ENCODE measurements at places on chromosomes 4 and X.

DNA sequence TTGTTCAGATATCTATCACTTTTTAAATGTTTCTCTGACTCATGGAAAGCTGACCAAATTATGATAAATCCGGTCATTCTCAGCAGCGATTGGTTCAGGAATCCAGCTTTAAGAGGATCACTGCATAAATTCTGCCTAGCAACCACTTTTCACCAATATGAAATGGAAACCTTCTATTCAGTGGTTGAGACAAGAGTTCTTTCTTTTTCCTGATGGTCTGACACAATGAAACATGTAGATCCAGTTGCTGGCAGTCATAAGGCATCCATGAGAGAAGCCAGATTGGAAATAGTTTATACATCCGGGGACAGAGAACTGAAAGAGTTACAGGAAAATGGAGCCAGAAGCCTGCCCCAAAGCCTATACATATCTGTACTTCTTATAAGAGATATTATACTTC lies 27.2 kb downstream of the MAB21L2 start:
- no peak for DNase-seq

DNA sequence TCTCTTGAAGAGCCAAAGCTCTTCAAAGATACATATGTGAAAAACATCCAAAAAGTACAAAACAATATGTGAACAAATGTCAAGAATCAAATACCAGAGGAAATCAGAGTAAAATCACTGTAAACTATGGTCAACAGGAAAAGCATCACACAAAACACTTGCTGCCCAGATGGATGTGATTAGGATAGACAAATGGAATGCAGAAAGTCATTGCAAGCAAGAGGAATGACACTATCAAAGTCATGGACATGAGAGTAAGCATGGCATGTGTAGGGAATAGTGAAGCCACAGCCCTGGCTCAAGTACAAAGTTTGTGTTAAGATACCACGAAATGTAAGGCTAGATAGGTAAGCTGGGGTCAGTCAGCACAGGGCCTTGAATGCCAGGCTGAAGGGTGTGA lies 37.7 kb downstream of the CLDN2 start:
- DNase-seq: no peak

GRCh38 chr4:146165840-146166239 lies 9.7 kb upstream of the LSM6 start:
- DNase-seq: no peak

GRCh38 chr4:180615746-180616145 lies 1627.5 kb upstream of the TENM3 start:
- no peak for DNase-seq

DNA sequence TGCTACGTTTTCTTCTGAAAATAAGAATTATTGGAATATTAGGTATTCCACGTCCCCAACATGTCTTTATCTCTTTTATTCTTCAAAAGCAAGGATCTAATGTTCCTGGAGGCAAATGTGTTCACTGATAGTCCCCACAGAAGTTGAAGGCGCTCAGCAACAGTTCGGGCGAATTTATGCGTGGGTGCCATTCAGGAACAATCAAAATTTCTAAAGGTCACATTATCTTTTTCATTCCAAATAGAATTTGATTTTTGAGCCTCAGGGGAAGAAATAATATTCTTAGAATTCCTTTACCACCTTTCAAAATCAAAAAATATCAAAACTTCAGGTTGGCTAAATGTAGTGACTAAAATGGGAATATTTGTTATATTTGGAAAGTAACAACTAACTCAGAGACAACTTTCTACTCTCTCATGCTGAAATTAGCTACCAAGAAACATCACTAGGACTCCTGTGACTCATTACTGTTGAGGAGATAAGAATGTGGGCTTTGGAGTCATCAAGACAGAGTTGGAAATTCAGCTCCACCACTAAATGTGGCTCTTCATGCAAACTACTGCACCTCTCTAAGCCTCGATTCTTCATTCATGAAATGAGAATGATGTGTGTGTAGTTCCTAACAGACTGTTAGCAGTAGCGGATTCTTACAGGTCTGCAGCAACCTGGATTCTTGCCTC lies 72.3 kb upstream of the KIT start:
- DNase-seq: no peak

DNA sequence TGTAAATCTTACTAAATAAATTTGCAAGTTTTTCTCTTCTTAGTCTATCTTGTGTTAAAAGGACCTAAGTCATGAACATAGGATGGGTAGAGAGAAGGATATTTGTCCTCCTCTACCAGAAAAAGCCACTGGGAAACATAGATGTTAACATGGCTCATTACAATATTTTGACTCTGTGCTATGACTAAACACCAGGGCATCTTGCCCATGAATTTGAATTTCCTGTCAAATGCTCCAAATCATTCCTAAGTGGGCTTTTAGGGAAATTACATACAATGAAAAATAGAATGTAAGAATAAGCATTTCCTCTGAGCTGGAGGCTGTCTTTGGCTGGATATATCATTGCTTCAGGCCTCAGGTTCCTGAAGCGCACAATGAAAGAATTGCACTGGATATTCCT lies 39.1 kb downstream of the ANOS1 start:
- DNase-seq: no peak

DNA sequence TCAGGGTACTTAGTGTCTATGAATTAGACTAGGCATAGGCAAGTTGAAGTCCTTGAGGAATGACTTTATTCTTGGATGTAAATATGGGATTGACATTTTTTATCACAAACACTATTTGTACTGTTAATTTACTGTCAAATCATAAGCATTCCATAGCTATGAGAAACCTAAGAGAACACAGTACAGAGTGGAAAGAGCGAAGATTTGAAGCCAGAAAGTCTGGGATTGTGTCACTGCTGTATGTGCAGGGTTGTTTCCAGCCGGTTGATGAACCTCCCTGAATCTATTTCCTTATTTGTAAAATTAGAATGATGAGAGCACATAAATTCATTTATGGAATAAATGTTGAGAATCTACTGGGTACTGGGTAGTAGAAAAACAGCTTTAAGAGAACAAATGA lies 14.4 kb upstream of the KLHL5 start:
- no peak for DNase-seq

GRCh38 chr4:107391009-107391629 lies 328.9 kb downstream of the PAPSS1 start:
- DNase-seq: no peak

GRCh38 chr4:185849664-185850550 lies 37.9 kb upstream of the SORBS2 start:
- no peak for DNase-seq

- DNase-seq: no peak
Measured at GRCh38 chrX:70429759-70430158, 6.6 kb downstream of the GDPD2 start.

GRCh38 chr4:16075975-16076757 lies 7.7 kb downstream of the PROM1 start:
- DNase-seq: no peak

DNA sequence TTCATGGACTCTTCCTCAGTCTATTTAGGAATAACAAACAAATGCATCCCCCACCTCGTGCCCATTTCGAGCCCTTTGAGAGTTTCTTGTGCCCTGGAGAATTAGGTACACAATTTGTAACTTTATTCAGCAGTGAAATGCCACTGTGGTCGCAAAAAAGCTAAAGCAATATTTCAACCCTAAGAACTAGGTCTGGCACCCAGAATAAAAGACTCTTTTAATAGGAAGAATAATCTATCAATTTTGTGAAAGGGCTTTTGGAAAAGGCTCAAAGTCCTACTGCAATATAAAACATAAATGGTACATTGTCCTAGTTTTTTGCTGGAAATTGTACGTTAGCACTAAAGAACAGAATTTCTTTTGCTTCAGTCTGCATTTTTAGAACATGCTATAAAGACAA lies 304.6 kb upstream of the TENM3 start:
- DNase-seq: no peak

DNA sequence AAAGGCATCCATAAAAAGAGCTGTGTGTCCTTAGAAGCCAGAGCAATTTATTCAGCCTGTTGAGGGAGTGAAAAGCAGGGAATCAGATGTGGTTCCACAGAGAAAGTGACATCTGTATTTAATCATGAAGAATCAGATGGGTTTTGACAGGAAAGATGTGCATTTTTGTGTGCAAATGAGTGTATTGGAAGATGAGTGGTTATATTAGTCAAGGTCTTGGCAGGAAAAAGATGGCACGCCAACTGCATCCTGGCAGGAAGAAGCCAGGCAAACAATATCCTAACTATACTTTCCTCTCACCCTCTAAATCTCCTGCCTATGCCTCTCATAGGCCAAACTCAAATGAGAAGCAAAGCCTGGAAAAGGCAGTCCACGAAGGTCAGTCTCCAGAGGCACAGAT lies 59.1 kb downstream of the SCFD2 start:
- no peak for DNase-seq

DNA sequence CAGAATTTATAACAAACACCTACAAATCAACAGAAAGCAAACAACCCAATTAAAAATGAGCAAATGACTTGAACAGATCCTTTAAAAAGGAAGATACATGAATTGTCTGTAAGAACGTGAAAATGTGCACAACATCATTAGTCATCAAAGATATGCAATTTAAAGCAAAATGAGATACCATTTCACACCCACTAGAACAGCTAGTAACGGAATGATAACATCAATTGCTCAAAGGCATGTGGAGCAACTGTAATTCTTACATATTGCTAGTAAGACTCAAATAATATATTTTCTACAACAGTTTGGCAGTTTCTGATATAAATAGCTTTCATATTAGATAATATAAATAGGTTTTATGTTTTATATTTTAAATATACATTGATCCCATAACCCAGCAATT lies 82.5 kb downstream of the LCORL start:
- DNase-seq: no peak
